Adrenal gland (tissue), 19 donors: ENCODE measurements at places on chromosomes 12 and 14. TPM values are rescaled to one million over a fixed set of nuclear protein-coding genes. Genes with fewer than 3 reads are reported as not detected.

DNA sequence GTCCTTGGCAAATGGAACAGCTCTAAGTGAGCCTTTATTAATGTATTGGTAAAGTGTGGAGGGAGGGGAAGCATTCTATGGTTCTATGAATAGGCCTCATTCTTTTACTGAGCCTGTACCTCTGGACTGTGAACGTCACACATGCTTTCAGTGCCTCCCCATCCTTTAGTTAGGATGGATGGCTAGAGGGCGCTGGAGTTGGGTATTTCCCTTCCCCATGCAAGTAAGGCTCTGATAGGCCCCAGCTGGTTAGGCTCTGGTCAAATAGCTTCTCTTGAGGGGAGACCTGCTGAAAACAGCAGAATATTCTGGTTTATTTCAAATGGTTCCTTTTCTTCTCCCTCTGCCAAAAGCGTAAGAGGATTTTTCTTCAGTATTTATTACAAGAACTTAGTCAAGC lies 860.9 kb upstream of the MDGA2 start:
- DNase-seq = no peak
- H3K27ac ChIP-seq = no peak overlapping the region
- no peaks in the 10 kb centered on the region for H3K27me3 ChIP-seq

- H3K4me1 ChIP-seq = no peaks in the 10 kb centered on the region
- H3K36me3 ChIP-seq = no peaks in the 10 kb centered on the region
- H3K27me3 ChIP-seq = no peaks in the 10 kb centered on the region
- DNase-seq = no peak
- H3K27ac ChIP-seq = no peak overlapping the region
- no peak overlapping the region for H3K4me3 ChIP-seq
Measured at GRCh38 chr12:99146185-99146584, 501.1 kb downstream of the APAF1 start.

IFT81 gene
- 15.8 TPM for total RNA-seq

DAD1 gene
- total RNA-seq = 319 TPM

DNA sequence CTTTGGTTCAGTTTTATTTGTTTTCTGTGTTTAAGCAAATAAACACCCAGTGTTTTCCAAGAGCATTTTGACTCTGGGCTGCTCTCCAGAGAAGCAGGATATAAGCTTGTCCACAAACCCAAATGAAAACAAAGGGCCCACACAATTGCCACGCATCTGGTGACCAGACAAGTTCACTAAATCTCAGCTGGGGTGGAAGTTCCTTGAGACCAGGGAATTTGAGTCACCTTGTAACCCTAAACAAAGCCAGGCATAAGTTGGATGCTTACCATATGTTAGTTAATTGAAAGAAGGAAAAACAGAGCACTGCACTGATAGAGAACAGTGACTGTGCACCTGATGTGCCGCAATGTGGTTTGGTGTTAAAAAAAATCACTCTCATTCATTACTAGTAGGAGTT lies 1.6 kb upstream of the TXNRD1 start:
- H3K4me3 ChIP-seq = no peak overlapping the region
- H3K27ac ChIP-seq = no peak overlapping the region
- no peaks in the 10 kb centered on the region for H3K27me3 ChIP-seq
- no peak for DNase-seq
- H3K36me3 ChIP-seq = no peaks in the 10 kb centered on the region

DNA sequence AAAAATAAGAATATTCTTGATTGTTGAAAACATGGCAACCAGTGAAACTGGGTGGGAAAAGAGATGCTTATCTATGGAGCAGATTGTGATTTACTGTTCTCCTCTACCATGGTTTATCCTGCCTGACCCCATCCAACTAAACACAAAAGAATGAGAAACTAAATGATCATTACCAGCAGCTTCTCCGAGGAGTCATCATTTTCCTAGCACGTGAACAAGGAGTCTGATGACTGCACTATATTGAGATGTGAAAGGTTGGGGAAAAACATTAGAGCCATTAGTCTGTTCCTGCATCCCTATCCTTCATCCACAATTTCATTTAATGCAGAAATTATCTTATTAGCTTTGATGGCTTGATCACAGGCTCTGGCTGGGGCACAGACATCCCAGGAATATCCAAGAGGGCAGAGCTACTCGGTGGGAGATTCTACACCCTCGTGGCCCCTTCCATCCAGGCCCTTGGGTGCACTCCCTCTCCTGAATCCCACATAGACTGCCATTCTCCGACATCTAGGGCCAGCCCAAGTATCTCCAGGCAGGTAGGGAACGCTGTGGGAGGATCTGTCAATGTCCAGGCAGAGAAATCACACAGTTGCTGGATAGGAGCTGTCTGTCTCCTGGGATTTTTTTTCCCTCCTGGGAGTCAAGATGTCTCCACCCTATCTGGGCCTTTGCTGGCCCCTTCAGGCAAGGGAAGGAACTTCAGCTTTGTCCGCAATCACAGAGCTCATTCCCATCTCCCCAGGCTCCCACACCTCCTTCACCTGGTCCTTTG lies 43.3 kb upstream of the DHRS4 start:
- H3K4me1 ChIP-seq = no peaks in the 10 kb centered on the region
- H3K27ac ChIP-seq = no peak overlapping the region
- H3K36me3 ChIP-seq = no peaks in the 10 kb centered on the region
- no peak overlapping the region for H3K4me3 ChIP-seq
- peak; percentile 67 for DNase-seq

GRCh38 chr14:100534528-100535286 lies 52.5 kb downstream of the BEGAIN start:
- H3K4me3 ChIP-seq = no peak overlapping the region
- DNase-seq = peak; percentile 14
- H3K4me1 ChIP-seq = no peaks in the 10 kb centered on the region
- H3K27ac ChIP-seq = no peak overlapping the region
- H3K27me3 ChIP-seq = no peaks in the 10 kb centered on the region

GRCh38 chr12:10701131-10701681 lies 21.9 kb downstream of the YBX3 start:
- H3K4me3 ChIP-seq = no peak overlapping the region
- H3K36me3 ChIP-seq = no peaks in the 10 kb centered on the region
- H3K4me1 ChIP-seq = no peaks in the 10 kb centered on the region
- no peak overlapping the region for H3K27ac ChIP-seq

DTX1 gene
- total RNA-seq = 1.3 TPM

- H3K4me3 ChIP-seq = no peak overlapping the region
- no peak overlapping the region for H3K27ac ChIP-seq
- H3K4me1 ChIP-seq = peaks cover 4% of the 10 kb centered on the region
- no peaks in the 10 kb centered on the region for H3K27me3 ChIP-seq
Measured at GRCh38 chr12:94284859-94285258, 136.5 kb downstream of the PLXNC1 start.

DNA sequence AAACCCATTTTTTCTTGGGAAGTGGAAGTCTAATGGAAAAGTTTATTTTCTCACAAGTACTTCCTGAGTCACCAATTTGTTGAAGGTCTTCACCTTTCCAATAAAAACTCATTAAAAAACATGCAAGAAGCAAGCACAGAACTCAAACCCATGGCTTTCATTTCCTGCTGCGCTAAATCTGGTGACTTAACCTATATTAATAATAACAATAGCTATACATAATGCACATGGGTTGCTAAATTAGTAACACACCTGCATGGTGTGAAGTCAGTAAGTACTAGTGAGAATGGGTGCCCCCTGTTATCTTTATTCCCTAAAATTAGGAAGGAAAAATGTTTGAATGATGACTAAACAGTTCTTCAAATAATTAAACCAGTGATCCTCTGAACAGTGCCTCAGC lies 52.3 kb downstream of the PPP2R5C start:
- H3K4me1 ChIP-seq = peaks cover 41% of the 10 kb centered on the region
- no peak overlapping the region for H3K4me3 ChIP-seq
- peak overlapping the region; percentile 49 for H3K27ac ChIP-seq
- no peak for DNase-seq

DNA sequence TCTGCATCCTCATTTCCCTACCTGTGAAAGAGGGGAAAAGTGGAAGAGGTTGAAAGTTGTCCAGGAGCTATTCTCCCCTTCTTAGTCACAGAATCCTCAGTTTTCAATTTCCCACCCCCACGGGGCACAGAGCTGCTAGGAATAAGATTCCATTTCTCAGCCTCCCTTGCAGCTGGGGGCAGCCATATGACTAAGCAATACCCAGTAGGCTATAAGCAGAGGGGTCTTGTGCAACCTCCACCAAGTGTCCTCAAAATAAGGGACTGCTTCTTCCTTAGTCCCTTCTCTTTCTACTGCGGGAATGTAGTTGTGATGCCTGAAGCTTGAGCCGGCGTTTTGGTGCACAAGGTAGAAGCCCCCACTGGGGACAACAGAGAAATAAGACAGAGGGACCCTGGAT lies 40.9 kb downstream of the VWF start:
- no peak overlapping the region for H3K27ac ChIP-seq
- no peaks in the 10 kb centered on the region for H3K36me3 ChIP-seq
- no peak overlapping the region for H3K4me3 ChIP-seq
- no peaks in the 10 kb centered on the region for H3K27me3 ChIP-seq
- no peaks in the 10 kb centered on the region for H3K4me1 ChIP-seq

TAS2R31 gene
- not detected for total RNA-seq

DNA sequence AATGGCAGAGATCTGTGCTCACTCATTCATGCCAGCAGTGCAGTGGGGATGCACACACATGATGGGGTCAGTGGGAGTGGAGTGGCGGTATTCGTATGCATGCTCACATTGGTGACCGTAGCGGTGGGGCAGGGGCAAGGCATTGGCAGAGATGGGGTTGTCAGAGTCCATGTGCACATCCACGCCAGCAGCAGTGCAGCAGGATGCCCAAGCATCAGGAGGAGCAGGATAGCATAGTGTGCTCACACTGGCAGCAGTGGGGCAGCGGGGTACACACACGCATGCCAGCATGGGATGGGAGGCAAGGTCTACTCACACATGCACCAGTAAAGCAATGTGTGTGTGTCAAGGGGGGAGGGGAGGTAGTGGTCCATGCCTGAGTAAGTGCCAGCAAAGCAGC lies 89.4 kb upstream of the GARIN6 start:
- H3K36me3 ChIP-seq = no peaks in the 10 kb centered on the region
- H3K27ac ChIP-seq = no peak overlapping the region
- no peaks in the 10 kb centered on the region for H3K4me1 ChIP-seq
- no peak overlapping the region for H3K4me3 ChIP-seq
- DNase-seq = no peak
- H3K27me3 ChIP-seq = no peaks in the 10 kb centered on the region

- DNase-seq = no peak
- no peak overlapping the region for H3K4me3 ChIP-seq
- no peaks in the 10 kb centered on the region for H3K36me3 ChIP-seq
- no peak overlapping the region for H3K27ac ChIP-seq
Measured at GRCh38 chr14:103762036-103762435, 46.4 kb downstream of the ZFYVE21 start.

GRCh38 chr14:105398726-105399465 lies 558 bp downstream of the TEX22 start:
- H3K36me3 ChIP-seq = no peaks in the 10 kb centered on the region
- peak overlapping the region; percentile 17 for H3K4me3 ChIP-seq
- H3K27me3 ChIP-seq = no peaks in the 10 kb centered on the region
- no peak for DNase-seq
- H3K27ac ChIP-seq = peak overlapping the region; percentile 88

- no peak for DNase-seq
- no peak overlapping the region for H3K4me3 ChIP-seq
- H3K4me1 ChIP-seq = no peaks in the 10 kb centered on the region
- no peaks in the 10 kb centered on the region for H3K27me3 ChIP-seq
- H3K36me3 ChIP-seq = no peaks in the 10 kb centered on the region
- H3K27ac ChIP-seq = no peak overlapping the region
Measured at GRCh38 chr14:76307786-76308780, 67.9 kb upstream of the ESRRB start.
